Astrocyte of the spinal cord (primary cell): ENCODE measurements at places on chromosomes 1 and 21.

DNA sequence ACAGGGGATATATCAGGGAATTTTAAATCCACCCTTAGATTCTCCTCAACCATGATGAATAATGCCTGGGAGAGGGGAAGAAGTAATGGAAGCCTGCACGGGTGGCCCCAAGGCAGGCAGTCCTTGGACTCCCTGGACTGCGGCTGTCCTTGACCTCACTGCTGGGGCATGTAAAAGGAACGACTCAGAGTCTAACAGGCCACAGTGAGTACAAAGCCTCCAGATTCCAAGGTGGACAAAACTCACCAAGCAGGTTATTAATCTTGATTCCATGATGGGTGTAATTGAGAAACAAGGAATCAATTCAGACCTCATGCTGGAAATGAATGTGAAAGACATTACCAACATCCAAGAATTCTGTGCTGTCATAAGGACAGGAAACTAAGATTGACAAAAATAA lies 13.0 kb upstream of the ARHGAP29 start:
- DNase-seq: no peak

DNA sequence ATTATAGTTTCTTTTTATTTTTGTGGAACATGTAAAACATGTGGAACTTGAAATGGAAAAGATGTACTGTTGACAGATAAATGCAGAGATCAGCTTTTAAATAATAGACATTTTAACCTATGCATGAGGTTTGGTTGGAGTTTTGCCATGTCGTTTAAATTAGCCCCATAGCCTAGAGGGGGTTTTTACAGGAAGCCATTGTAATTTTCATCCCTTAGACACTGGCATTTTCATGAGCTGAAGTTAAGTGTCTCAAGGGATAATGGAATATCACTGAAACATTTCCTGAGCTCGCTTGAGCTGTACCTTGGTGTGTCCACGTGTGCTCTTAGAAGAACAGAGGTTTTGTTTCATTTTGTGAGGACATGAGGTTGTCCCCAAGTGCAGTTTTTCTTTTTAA lies 54.2 kb downstream of the HMCN1 start:
- DNase-seq: no peak

DNA sequence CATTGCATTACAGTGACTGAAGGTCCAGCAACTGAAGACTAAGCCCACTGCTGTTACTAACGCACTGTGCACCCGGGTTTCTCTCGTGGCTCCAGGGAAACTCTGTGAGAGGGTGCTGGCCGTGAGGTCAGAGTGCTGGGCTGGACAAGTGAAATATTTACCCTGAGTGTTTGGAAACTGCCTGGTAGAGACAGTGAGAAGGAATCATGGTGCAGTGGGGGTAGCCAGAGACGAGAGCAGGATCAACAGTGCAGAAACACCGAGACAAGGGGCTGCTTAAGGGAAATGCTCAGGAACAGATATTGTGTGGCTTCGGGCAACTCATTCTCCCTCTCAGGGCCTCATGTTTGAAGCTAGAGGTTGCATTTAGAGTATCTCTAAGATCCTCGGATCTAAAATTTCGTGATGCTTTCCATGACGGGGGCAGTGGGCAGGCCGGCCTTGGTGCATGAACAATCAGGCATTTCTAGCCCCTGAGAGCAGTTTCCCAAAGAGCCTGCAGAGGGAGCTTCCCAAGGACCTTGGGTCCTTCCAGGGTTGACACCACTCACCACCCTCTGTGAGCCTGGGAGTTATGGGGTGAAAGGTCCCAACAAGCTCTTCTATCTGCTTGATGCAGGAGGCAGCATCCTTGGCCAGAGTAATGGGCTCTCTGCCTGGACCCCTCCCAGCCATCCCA lies 9.7 kb downstream of the CD2 start:
- no peak for DNase-seq

- no peak for DNase-seq
Observed at GRCh38 chr1:68608289-68608688, 111.4 kb upstream of the DEPDC1 start.

DNA sequence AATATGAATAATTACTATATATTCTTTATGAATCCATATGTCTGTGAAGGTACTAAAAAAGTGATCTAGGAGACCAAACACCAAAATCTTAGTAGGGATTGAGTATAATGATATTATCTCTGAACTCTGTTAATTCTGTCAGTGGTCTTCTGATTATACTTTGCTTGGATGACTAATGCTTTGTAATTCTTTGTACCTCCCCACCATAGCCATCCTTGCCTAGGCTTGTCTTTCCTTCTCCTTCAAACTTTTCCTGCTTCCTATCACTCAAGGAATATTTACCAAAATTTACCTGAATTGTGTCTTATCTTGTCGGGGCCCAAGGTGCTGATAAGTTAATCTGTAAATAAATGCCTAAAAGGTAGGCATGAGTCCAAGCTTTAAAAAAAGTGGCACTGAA lies 845 bp upstream of the RGS5 start:
- no peak for DNase-seq

DNA sequence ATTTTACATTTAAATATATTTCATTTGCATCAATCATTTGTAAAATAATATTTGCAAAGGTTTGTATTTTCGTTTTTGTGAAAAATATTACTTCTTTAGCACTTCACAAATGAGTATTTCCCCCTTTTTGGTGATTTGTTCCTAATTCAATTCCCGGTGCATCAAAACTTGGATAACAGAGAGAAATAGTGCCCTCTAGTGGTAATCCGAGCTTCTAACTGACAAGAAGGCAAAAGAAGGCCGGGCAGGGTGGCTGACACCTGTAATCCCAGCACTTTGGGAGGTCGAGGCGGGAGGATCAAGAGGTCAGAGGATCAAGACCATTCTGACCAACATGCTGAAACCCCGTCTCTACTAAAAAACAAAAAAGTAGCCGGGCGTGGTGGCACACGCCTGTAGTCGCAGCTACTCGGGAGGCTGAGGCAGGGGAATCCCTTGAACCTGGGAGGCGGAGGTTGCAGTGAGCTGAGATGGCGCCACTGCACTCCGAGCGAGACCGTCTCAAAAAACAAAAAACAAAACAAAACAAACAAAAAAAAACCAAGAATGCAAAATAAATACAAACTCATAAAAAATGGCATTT lies 137.7 kb downstream of the COL11A1 start:
- peak; percentile 64 for DNase-seq

DNA sequence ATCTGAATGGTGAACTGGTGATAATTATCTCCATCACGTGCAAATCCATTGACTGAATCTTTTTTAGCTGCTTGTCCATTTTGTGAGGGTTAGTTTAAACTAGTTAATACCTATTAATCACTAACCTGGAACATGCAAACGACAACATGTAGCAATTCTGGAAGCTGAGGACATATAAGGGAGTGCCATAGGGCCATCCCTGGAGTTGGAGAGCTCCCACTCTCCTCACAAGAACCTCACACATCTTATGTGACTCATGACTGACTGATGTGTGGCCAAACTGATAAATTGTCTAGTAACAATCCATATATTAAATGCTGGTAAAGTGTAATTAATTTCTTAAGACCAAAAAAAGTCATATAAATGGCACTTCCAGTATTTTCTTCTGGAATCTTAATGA lies 62.9 kb upstream of the HOOK1 start:
- DNase-seq: no peak

- DNase-seq: no peak
Observed at GRCh38 chr1:49686107-49686506, 337.6 kb downstream of the AGBL4 start.

DNA sequence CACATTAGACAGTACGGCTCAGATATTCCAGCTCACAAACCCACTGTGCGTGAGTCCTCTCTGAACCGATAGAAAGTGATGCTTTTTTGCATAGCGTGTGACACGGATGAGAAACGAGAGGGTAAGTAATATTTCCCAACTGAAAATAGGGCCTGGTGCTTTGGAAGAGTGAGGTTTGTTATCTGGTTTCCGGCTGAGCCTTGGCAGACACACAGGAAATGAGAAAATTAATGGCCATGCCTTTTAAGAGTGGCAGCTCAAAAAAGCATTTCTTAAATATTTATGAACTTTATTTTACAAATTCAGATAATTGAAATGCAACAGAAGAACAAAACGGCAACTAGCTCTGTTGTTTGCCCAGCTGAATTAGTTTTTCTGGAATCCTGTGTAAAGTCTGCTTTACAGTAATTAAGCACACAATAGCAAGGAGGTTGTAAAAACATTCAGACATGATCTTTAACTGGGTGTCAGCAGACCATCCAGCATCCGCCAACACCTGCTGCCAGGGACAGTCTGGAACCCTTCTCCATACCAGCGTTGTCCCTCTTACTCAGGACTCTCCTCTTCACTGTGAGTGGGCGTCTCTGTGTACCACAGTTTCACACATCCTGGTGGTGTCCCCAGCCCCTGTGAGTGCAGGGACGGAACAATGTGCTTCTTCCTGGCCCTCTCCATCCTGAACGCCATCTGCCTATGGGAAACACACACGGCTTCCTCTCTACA lies 155.4 kb downstream of the PGBD5 start:
- DNase-seq: no peak

GRCh38 chr1:158117854-158118704 lies 62.6 kb upstream of the CD1D start:
- DNase-seq: peak; percentile 40

DNA sequence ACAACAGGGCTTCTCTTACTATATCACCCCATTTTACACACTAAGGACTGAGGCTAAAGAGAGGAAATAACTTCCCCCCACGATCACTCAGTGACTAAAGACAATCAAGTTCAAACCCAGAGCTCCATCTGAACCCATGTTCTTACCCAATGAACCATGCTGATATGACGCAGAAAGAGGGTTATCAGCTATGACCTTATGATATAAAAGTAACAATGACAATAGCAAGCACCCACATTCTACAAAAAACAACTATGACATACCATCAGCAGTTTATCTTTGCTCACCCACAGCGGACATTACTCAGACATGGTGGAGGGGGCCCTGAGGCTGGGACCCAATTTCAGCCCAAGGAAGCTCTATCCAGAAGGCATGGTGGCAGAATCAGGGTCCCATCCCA lies 75.7 kb downstream of the PTPN14 start:
- no peak for DNase-seq

DNA sequence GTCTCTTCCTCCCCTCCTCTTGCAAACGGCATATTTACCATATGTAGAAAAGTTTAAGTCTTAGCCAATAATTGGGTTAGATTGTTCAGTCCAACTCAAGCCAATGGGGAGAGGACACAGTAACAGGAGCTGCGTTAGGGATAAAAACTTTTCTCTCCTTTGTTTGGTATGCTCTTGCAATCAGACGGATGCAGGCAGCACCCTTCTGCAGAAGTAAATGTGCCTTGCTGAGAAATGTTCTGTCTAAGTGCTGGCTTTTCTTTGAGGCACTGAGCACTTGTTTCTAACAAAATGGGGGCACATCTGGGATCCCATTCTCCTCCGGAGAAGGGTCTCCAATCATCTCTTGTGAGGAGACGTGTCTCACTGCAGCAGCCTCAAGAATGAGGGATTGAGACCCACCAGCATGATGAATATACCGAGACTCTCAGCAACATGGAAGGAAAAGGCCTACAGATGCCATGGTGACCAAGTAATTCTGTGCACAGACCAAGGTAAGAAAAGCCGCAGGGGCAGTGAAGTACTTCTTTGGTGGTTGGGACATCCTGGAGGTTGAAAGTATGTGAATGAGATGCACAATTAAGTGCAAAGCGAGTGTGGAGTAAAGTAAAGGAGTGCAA lies 20.7 kb upstream of the GNG4 start:
- peak; percentile 11 for DNase-seq

- DNase-seq: no peak
Observed at GRCh38 chr1:243758647-243759046, 91.4 kb downstream of the AKT3 start.

GRCh38 chr1:186152620-186153239 lies 222.3 kb downstream of the TPR start:
- peak; percentile 78 for DNase-seq

- no peak for DNase-seq
Observed at GRCh38 chr1:198865319-198865718, 226.5 kb downstream of the PTPRC start.

GRCh38 chr1:155175927-155176371 lies 2.3 kb downstream of the TRIM46 start:
- DNase-seq: no peak

DNA sequence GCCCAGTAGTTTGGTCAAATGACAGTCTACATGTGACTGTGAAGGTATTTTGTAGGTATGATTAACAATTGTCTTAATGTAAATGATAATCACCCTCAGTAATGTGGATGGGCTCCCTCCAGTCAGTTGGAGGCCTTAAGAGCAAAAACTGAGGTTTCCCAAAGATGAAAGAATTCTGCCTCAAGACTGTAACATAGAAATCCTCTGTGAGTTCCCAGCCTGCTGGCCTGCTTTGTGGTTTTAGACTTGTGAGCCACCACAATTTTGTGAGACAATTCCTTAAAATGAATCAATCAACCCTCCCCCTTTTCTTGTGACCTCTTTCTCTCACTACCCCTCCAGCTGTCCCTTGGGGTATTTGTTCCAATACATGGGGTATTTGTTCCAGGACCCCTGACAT lies 226.4 kb upstream of the DPYD start:
- peak; percentile 22 for DNase-seq

DNA sequence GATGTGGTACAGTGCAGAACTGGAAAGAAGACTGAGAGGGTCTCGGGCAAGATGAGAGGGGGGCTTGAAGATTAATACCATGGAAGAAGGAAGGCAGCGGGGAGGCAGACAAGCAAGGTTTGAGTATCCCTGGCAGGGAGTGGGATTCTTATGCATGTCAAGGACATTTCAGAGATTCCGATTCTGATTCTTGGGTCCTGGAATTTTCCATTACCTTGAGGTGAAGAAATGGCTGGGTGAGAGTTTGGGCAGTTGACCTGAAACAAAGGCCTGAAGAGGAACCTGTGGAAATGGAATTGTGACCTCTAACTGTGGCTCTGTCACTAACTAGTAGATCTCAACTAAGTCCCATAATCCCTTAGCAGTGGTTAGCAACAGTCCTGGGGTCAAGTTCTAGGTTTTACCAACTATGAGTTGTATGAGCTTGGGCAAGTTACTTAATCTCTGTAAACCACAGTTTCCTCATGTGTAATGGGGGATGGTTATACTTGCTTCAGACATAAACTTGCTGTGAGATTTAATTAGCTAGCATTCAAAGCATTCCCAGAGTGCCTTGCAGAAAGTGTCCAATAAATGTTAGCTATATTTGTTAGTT lies 8.6 kb upstream of the ACTN2 start:
- DNase-seq: no peak

GRCh38 chr1:9610548-9610947 lies 21.8 kb downstream of the TMEM201 start:
- no peak for DNase-seq

- peak; percentile 52 for DNase-seq
Observed at GRCh38 chr1:230866171-230867070, 1.9 kb downstream of the C1orf198 start.

DNA sequence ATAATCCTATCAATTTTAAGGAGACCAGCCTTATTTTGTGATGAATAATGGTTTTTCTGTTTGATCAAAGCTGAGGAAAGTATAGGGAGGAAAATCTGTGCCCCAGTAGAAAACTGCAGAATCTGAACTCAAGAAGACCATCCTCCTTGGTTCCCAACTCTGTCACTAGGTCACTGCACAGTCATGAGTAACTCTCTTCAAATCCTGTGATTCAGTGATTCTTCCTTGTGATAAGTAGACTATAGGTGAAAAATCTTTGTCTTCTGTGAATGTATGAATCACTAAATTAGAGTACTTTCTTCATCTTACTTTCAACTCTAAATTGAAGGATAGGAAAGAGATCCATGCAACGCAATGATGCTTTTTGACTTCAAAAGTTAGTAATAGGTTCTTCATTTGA lies 13.3 kb upstream of the OR2L5 start:
- no peak for DNase-seq
